Hippocampal formation (tissue), 2 donors: ENCODE measurements at places on chromosomes 12 and 14.

DNA sequence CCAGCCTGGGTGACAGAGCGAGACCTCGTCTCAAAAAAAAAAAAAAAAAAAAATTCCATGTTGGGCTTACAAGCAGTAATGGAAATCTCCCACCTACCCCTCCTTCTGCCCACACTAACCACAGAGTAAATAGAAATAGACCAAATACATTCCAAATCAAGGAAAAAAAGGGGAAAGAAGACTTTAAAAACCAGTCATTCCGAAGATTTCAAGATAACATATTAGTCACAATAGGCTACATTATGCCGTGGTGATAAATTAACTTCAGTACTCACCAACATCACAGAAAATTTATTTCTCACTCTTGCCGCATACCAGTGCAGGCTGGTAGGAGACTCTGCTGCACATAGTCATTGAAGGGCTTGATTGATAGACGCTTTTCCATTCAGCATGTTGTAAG lies 15.5 kb upstream of the ETV6 start:
- DNase-seq, result no peak

- no peak for DNase-seq
Observed at GRCh38 chr12:6204533-6205143, 4.4 kb downstream of the CD9 start.

- DNase-seq, result no peak
Observed at GRCh38 chr14:93059917-93060545, 55.7 kb downstream of the ITPK1 start.

DNA sequence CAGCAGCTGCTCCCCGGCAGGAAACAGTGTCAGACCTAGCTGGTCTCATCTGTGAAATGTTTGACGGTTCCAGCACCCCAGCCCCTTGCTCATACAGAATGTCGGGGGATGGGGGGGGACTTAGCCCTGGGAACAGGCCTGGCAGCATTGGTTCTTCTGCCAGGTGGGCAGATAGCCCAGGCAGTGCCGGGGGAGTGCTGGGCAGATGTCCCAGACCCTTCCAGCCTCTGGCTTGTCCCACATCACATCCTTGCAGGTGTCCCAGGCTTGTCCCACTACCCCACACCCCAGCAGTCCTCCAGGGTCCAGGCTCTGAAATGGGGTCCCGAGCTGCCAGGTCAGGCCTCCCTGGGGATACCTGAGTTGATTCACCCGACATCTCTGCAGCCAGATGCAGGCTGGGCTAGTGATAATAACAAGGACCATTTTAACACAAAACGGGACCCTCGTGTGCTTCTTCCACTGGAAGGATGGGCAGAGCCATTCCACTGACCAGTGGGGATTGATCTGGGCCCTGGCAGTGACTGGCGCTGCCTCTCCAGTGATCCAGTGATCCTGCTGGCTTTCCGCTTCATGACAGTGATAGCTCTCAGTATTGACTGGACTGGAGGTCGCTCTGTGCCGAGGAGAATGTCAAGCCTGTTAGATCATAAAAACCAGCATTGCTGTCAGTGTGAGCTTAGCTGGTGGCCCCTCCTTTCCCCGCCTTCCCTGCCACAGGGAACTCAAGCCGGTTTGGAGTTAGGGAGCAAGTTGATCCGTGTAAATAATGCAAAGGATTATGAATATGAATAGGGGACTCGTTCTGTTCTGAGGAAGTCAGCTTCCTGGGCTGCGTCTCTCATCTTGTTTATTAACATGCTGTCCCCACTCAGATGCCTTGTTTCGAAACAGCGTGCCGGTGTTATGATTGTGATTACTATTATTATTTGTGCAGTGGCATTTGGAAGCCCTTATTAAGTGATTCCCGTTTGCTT lies 180.6 kb downstream of the AACS start:
- DNase-seq, result no peak

DNA sequence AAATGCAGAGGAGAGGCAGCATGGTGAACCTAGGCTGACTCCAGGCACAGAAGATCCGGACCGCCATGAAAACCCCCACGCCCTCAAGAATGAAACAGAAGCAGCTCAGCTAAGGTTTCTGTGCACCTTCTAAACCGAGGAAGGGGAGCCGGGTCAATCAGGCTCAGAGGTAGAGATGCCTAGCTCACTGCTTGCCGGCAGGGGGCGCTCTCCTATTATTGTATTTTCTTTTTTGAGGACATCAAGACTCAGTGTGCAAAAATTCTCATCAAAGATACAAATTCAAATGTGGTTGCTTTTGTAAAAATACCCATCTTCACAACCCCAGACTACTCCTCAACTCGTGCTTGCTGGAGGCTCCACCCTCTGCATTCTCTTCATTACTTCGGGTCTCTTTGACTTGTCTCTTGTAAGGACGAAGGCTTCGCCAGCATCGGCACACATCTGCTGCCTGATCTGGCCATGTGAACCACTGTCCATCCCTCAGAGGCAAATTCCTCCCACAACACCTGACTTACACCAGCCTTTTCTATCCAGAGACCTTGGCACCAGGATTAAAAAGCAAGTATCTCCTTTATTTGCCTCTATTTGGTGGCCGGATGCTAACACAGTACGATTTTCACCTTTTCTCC lies 33.4 kb upstream of the RNASE3 start:
- DNase-seq, result peak; percentile 58

DNA sequence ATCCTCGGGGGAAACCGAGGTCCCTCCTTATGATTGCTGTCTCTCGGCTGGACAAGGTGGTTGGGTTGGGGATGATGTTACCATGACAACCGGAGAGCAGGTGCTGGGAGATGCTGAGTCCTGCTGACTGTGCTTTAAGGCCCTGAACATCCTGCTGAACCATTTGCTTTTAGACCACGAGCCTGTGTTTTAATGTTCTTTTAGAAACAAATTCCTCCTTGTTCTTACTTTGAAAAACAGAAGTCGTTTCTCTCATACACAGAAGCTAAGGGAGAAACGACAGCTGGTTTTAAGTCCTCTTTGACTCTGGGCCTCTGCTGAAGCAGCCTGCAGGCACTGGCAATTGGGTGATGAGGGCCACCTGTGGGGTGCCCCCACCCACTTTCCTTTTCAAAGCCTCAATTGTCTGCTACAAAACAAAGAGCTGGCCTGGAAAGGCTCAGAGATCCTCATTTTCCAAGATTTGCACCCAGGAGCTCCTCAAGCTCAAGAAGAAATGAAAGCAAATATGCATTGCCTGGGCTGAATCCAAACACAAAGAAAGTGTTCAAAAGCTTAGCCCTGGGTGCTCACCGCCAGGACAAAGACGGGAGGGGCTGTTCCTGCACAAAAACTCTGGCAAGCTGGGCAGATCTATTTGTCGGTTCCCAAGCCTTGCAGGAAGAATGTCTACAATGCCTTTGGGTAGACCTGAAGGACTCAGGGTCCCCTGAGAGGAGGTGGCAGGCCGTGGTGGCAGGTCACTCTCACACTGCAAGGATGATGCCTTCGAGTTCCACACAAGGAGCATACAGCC lies 90.0 kb upstream of the CLMN start:
- DNase-seq, result peak; percentile 24

DNA sequence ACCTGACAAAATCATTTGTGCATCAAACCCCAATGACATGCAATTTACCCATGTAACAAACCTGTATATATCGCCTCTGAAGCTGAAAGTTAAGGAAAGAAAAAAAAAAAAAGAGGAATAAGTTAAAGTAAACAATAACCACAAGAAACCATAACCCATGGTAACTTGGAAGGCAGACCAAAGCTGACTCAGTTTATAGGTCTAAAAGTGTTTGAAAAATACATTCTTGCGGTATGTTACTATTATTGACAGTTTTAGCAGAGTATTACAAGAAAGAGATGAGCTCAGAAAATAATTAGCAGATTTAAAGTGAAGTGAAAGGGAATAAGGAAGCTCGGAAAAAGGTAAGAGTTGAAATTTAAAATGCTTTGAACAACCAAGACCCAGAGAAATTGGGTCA lies 34.4 kb upstream of the MGAT4C start:
- no peak for DNase-seq
